ENCODE measurements at places on chromosomes 5 and 9.

- DNase-seq: no peak
Measured at GRCh38 chr9:114412048-114412683, 24.4 kb upstream of the AKNA start.

- DNase-seq: no peak
Measured at GRCh38 chr5:72658161-72658560, 151.0 kb upstream of the ZNF366 start.

DNA sequence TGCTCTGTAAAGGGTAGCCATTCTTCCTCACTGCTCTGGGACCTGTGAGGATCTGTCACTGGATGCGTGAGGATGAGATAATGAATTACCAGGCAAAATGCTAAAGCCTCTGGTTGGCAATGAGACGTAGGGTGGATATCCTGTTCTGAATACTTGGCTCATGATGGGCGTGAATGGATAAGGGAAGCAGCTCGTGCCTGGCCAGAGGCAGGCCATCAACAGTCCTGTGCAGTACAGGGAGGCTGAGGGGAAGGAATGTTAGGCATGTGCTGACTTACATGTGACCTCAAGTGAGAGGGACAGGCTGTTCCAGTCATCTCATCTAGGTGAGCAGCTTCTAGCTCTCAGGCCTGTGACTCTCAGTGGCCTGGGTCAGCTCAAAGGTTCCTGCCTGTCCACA lies 172.8 kb downstream of the CARTPT start:
- no peak for DNase-seq

GRCh38 chr9:112869917-112870316 lies 20.8 kb downstream of the SLC46A2 start:
- no peak for DNase-seq

DNA sequence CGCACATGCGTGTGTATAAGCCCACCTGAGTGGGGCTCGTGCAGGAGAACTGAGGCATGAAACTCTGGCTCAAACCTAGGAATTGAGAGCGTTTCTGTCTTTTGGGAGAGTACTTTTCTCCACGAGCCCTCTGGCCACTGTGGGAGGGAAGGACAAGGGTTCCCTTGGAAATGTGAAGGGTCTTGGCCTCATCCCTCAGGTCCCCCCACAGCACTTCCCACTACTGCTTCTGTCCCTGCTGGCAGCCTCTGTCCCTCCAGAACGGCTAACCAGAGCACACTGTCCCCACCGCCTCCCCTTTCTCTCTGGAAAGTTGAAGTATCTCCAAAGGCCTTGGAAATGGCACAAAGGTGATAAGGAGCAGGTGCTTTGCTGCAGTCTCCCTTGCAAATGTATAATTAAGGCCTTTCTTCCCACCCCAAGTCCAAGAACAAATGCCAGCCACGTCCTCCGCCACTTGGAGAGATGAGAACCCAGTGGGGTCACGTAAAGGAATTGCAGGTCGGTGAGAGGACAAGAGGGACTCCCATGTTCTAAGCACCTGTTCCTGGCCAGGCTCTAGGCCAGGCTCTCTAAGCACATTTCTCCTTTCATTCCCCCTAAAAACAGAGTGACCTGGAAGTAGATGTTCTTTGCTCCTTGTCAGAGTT lies 107.9 kb upstream of the LMX1B start:
- DNase-seq: no peak

DNA sequence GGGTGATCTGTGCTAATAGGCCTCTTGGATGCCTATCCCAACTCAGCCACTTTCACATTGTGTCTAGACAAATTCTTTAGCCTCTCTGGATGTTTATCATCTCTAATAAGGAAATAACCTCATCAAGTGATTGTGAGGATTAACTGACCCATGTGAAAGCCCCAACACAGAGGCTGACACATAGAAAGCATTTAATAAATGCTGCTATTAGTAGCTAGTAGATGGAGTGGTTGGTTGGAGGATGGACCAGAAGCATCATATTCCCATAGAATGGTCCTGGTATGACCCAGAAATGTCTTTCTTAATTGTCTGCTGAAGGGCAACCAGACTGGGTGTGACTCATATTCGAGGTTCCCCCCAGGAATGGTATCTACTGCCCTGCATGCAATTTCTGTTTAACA lies 124.4 kb downstream of the PIK3R1 start:
- no peak for DNase-seq

DNA sequence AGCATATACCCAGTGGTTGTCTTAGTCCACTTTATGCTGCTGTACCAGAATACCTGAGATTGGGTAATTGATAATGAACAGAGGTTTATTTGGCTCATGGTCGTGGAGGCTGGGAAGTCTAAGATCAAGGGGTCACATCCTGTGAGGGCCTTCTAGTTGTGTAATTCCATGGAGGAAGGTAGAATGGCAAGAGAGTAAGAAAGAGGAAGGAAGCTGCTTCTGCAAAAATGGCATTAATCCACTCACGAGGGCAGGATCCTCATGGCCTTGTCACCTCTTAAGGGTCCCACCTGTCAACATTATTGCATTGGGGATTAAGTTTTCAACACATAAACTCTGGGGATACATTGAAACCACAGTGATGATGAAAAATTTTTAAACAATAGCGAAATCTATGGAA lies 17.0 kb downstream of the BTNL8 start:
- DNase-seq: no peak

DNA sequence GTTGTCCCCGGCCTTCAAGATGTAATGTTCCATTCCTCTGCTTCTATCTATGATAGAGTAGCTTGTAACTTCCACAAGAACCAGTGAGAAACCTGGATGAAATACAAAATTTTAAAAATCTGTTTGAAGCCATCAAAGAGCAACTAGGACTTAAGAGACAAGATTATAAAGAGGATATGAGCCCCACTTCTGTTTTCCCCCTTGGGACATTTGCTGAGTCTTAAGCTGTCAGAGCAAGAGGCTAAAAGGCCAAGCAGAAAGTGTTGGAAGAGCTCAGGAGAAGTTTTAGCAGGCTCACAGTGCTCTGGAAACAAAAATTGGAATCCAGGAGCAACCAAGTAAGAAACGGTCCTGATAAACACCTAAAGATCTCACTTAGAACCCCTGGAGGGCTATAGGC lies 76.1 kb downstream of the ADRB2 start:
- no peak for DNase-seq

- DNase-seq: no peak
Measured at GRCh38 chr9:95272830-95273229, 44.7 kb downstream of the FANCC start.

DNA sequence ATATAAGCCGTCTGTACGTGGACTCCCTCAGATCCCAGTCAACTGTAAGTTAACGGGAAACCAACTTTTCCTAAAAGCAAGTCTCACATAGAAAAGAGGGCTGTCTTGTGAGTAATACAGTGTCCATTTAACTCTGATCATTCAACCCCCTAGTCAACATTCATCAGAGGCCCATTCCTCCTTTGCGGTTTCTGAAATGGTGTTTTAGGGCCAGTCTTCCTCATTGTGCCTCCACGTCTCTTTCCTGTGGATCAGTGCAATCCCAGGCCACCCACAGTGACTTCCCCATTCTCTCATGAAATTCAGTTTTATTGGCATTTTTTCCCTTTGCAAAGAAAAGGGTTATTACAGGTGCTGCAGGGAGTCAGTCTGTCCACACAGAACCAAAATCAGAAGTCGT lies 261.8 kb downstream of the NR3C1 start:
- DNase-seq: no peak

DNA sequence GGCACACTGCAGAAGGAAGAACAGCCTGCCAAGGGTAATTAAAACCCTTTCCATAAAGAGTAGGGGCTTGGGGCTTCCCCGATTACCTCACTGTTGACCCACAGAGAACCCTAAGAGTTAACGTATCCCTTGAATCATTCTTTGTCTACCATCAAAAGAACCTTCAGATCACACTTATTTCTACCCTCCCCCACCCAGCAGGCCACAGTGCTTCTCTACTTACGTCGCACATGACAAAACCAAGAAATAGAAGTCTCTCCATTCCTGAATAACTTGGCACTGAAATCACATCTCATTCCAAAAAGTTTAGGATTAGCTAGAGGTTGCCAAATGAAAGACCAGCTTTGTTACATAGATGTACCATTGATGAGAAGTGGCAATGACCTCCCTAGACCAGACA lies 268.7 kb upstream of the GAS1 start:
- no peak for DNase-seq

DNA sequence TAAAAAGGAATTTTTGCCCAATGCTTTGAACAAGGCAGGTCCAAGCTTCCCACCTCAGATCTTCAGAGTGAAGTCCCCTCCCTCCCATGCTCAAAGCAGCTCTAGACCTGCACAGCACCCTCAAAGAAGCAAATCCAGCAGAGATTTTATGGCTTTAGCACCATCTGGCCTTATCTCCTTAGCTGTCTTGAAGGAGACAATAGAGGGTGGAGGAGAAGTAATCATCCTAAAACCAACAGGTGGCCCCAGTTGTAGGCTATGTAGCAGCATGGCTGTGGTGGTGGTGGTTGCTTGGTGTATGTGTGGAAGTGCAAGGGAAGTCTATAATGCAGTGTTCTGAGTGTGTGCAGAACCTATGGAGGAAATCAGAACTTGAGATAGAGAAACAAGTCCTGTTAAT lies 140.1 kb downstream of the GRIA1 start:
- no peak for DNase-seq

DNA sequence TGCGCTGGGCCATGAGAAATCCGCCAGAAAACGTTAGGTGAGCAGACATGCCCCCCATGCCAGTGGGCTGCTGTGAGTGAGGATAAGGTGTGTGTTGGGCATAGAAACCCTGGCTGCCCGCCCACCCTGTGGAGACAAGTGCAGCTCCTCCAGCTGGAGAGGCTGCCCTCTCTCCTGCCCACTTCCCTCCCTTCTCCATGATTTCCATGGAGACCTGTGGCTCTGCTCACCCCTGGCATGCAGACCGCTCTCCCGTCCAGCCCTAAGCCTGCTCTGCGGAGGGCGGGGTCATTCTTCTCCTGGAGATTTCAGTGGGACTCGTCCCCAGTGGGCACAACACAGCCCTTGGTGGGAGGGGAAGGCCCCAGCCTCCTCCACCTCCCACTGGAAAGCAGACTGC lies 133.0 kb upstream of the FAM120A start:
- DNase-seq: no peak

DNA sequence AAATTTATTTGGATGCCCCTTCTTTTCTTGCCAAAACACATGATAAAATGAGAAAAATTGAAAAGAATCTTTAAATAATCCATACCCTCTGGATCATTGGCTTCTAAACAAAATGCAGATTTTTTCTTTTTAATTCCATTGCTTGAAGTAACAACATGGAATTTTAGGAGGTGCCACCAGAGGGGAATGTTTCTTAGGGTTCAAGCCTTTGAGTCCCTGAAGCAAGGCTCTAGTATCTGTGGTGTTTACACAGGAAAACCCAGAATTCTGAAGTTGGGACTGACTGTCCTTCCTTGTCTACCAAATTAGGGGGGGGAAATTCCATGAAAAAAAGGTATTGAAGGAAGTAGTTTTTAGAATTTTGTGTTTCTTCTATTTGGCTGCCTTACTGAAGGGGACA lies 69.4 kb downstream of the LMNB1 start:
- no peak for DNase-seq

GRCh38 chr5:136030956-136031611 lies 2.3 kb downstream of the TGFBI start:
- DNase-seq: no peak

DNA sequence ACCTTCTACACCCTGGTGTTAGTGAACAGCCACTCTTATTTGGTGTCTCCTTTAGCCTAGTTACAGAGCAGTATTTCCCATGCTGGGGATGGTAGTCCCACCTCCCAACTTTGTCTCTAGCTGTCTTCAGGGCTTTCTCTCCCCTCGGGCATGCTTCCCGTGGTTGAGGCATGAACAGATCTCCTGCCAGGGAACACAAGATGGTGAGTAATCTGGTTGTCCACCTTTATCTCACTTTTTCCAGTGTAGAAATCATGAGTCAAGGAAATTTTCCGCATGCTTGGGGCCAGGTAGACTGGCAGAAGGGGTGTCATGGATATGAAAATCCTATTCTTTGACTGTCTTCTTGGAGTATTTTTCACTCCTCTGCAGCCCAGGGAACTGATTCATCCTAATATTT lies 532.9 kb downstream of the ANXA1 start:
- DNase-seq: no peak

- DNase-seq: no peak
Measured at GRCh38 chr5:459562-460272, 16.7 kb downstream of the EXOC3 start.

- DNase-seq: no peak
Measured at GRCh38 chr5:3002230-3002629, 250.8 kb upstream of the IRX2 start.

Measured in omental fat pad (tissue), 4 donors.